ENCODE measurements at places on chromosomes 1 and 21. TPM values are rescaled to one million over a fixed set of nuclear protein-coding genes. Genes with fewer than 3 reads are reported as not detected.

- peak; percentile 97 for DNase-seq
Observed at GRCh38 chr1:11802973-11803885, 2.5 kb downstream of the MTHFR start.

DNA sequence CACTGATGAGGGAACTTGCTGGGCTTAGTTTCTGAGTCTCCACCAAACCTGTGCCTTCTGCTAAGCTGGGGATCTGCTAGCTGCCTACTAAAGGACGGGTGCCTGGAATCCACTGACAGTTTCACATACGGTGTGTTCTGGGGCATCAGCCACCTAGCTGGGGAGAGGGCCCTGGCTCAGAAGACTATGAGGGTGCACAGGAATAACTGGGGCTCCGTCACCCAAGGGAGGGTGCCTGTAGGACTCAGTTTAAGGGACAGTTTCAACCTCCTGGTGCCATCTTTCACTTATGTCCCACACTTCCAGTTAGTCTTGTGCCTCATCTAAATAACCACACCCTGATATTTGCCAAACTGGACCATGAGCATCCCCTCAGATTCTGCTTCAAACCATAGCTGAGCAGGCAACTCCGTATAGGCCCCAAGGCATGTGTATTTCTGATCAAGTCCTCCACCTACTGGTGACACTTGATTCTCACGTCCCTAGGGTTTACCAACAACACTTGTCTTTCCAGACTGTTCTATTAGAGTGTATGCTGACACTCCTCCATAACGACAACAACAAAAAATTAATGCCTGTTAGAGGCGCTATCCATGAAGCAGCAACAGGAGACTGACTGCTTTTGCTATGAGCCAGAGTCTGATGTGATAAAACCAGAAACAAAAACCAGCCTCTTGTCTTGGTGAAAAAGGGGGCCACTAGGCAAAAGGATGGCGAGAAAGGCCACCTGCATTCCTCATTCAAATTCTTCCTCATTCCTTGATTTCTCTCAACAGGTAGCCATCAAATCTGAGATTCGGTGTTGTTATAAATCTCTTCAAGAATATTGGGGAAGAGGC is 55.0 kb upstream of the PAXBP1 start:
- DNase-seq = peak; percentile 64

GRCh38 chr21:46153247-46154154 is 1.9 kb downstream of the FTCD start:
- peak; percentile 47 for DNase-seq

- DNase-seq = no peak
Observed at GRCh38 chr1:236888903-236889302, 93.8 kb downstream of the MTR start.

GRCh38 chr1:223664106-223664505 is 1.4 kb downstream of the CAPN8 start:
- no peak for DNase-seq

DNA sequence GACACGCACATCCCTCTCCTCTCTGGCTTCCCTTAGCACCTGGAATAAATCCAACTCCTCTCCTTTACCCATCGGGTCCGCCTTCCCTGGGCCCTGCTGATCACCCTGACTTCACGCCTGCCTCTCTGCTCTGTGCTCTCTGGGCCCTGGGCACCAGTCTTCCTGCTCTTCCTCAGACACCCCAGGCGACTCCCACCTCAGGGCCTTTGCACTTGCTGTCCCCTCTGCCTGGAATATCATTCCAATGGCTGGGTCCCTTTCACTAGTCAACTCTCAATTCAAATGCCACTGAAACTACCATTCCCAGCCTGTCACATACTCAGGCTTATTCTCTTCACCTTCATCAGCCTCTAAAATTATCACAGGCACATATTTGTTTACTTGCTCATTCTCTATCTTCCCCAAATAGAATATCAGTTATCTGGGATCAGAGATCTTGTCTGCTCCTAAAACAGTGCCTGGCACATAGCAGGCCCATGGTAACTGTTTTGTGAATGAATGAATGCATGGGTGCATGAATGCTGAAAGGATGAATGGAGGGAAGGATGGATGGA is 27.2 kb upstream of the SELENON start:
- no peak for DNase-seq

DNA sequence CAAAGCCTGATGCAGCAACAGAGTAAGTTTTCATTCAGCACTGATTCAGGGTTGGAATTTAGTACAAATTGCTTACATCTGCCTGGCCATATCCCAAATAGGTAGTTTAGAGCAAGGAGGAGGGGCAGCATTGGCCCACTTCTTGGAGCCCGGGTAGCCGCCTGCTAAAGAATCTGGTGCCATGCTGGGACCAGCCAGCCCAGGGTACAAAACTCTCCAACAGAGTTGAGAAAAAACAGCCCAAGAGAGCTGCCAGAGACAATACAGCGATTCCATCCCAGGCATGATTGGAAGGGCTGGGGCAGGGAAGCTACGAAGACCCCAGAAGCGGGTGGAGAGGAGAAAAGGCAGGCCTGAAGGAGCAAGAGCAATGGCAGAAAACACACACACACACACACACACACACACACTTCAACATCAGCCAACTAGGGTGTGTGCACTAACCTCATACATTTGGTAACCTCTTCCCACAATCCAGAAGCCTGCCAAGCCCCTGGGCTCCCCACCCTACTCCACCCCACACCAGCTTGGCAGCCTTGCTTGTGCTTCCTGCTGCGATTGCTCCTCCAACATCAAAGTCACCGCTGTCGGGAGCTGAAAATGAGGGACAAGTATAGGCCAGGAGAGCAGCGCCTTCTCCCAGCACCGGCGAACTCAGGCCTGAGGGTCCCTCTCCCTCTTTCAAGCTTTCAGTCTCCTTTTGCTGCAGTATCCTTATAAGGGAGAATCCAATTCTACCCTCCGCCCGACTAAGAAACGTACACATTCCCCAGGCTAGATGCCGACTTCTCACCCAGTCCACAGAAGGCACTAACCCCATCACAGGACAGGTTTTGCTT is 1.2 kb downstream of the PIK3C2B start:
- no peak for DNase-seq

GRCh38 chr1:154987326-154987725 is 4.2 kb downstream of the FLAD1 start:
- no peak for DNase-seq

DNA sequence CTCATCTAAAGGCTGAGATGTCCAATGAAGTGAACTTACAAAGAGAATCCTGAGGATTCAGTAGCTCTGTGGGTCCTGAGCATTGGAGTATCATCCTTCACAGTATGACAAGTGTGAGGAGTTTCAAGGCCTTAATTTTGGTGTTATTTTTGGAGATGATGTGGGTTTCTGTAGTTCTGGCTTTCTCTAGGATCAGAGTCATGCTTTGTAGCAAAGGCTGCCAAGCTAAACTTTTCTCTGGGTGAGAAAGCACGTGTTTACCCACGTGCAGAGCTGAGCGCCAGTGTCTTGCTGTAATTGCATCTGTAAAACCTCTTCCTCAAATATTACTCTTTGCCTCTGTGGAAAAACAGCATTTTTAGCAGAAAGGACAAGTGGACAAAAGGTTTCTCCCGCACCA is 387.8 kb upstream of the LYPLAL1 start:
- DNase-seq = peak; percentile 67

GRCh38 chr1:119453021-119453420 is 38.1 kb downstream of the HSD3B2 start:
- DNase-seq = no peak

GRCh38 chr21:32459972-32460371 is 47.5 kb downstream of the EVA1C start:
- DNase-seq = no peak

DNA sequence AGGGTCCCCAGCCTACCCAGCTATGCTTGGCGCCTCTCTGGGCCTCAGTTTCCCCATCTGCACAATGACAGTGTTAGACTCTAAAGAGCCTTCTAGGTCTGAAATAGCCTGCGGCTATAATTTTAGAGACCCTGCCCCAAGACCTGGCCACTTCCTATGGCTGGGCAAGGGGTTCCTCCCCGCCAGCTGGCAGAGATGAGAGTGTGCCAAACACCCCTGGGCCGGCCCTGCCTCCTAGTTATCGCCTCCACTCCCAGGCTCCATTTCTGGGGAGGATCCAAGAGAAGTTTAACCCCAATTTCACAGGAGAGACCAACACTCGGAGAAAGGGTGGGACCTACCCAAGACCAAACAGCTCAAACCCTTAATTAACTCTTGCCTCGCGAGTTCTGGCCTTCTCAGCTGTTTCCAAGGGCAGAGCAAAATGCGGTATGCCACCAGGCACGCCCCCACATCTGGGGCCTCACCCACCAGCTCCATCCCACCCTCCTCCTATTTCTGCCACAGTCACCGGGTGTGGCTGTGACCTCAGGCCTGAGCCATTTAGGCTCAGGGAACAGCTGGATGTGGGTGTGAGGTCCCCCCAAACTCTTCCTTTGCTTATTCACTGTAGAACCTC is 35.7 kb downstream of the TTC39A start:
- no peak for DNase-seq

DNA sequence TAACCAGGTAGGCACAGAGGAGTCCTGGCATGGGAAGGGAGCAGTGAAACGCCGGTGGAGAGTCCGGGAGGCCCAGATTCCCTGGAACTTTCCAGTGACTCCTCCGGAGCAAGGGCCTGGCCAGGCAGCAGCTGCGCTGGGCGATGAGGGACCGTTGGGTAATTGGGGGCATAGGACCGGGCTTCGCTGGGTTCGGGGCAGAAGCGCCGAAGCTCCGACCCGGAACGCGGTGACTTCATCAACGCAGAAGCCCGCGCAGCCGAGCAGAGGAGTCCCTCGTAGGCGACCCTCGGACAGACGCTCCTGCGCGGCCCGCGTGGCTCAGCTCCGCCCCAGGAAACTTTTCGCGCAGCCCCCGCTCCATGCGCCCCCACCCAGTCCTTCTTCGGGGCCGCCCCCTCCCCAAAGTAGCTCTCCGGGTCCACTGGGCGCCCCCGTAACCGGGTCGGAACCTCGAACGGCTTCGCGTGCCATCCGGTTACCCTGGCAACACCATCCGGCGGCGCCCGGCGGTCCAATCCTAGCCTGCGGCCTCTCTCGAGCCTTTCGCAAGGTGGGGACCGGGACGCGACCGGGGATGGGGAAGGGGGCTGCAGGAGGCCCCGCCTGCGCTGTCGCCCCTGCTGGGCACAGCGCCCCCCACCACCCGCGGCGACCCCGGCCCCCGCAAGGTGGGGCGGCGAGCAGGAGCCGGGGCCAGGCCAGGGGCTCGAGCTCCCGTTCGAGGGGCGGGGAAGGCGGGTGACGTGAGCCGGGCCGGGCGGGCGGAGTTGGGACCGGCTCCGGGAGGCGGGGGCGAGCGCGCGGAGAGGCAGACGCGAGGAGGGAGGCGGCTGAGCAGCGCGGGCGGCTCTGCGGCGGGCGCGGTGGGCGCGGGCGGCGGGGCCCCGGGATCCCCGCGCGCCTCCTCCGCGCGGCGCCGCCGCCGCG is at the start of gene AJAP1:
AJAP1 (plus strand) TSS at position 814 of the 930 bp plus-strand sequence. CDS start 817 bp downstream, outside the sequence.
- no peak for DNase-seq

DNA sequence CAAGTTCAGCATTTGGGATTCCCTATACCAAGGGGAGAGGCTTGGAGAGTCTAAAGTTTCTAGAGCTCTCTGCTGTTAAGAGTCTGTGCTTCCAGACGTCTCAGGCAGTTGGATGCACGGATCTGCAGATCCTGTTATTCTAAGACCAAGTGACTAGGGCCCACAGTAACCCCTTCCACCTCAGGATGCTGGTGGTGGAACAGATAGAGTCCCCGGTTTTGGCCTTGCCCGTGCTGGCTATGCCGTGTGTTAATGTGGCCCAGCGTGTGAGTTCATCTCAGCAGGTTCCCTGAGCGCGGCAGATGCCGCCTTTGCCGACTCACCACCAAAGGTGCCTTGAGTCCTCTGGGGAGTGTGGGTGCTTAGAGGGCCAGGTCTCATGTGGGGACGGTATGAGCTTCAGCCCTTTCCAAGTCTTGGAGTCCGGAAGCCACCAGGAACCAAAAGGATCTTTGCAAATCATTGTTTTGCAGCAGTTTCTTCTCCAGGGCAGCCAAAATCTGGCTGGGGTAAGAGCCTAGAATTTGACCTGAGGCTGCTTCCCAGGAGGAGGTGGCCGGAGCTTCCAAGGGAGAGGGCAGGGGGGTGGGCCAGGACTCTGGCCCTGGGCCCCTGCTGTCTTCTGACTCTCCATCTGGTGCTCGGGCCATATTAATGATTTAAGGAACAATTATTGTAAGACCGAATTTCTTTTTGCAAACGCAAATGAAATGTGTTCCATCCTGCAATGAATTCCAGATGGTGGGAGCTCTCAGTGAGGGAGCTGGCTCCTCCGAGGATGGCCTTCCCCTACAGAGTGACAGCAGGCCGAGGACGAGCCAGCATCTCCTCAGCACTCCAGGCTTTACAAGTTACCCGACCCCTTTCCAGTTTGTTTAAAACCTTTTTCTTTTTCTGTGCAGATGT is 205.7 kb downstream of the FOXD2 start:
- no peak for DNase-seq

DNA sequence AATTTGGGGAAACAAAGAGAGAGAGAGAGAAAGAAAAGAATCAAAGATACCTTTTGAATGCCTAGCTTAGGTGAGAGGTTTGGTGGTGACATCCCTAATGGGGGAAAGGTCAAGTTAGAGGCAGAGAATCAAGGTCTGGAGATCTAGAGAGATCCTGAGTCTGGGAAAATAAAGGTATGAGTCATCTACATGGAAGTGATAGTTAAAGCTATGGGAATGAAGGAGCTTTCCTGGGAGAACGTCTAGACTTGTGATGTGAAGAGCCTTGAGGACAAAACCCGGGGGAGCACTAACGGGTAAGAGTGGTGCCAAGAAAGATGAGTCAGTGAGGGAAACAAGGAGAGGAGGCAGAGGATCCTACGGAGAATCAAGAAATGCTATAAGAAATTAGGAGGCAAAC is 110.8 kb upstream of the RUNX1 start:
- no peak for DNase-seq

- no peak for DNase-seq
Observed at GRCh38 chr1:29260531-29260930, 24.2 kb downstream of the PTPRU start.

- peak; percentile 83 for DNase-seq
Observed at GRCh38 chr1:109399326-109399957, 1.7 kb upstream of the SORT1 start.

DNA sequence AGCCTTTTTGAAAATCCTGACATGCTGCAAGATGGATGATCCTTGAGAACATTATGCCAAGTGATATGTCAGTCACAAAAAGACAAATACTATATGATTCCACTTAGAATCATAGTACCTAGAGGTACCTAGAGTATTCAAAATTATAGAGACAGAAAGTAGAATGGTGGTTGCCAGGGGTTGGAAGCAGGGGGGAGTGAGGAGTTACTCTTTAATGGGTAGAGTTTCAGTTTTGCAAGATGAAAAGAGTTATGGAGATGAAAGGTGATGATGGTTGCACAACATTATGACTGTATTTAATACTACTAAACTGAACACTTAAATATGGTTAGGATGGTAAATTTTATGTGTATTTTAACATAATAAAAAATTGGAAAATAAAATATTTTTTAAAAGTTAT is 37.9 kb upstream of the PODN start:
- no peak for DNase-seq

PAQR6 gene
- 1.6 TPM for total RNA-seq

LHX8 gene
- not detected for total RNA-seq

MYOG gene
- not detected for total RNA-seq

PCP4L1 gene
- not detected for total RNA-seq

PLA2G2F gene
- not detected for total RNA-seq

JAM2 gene
- total RNA-seq = 1.1 TPM

TAS1R1 gene
- not detected for total RNA-seq

C1QTNF12 gene
- 1.9 TPM for total RNA-seq

GJC2 gene
- 1.2 TPM for total RNA-seq

TMPRSS3 gene
- not detected for total RNA-seq

C8B gene
- total RNA-seq = not detected
